Neuronal stem cell (in vitro differentiated cells): ENCODE measurements at places on chromosomes 3 and 15.

- DNase-seq: no peak
Observed at GRCh38 chr15:75891895-75892294, 11.8 kb upstream of the FBXO22 start.

DNA sequence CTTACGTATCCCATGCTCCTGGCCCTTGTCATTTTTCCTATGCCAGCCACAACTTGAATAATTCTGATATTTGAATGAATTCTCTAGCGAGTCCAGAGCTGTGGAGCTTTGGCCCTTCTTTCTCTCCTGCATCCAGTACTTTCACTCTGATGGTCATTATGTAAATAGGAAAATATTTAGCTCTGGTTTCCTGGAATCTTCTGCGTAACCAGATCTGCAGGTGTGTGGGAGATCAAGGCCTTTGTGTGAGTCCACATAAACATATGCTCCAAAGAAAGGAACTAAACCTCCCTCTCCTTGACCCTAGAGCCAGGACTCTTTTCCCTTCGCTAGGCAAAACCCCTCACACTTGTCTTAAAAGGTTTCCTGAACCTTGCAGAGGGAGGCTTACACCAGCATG lies 132.5 kb upstream of the THBS1 start:
- DNase-seq: no peak

- DNase-seq: no peak
Observed at GRCh38 chr3:112667599-112667998, 26.7 kb upstream of the CCDC80 start.

- no peak for DNase-seq
Observed at GRCh38 chr3:31804251-31805051, 176.6 kb downstream of the OSBPL10 start.

DNA sequence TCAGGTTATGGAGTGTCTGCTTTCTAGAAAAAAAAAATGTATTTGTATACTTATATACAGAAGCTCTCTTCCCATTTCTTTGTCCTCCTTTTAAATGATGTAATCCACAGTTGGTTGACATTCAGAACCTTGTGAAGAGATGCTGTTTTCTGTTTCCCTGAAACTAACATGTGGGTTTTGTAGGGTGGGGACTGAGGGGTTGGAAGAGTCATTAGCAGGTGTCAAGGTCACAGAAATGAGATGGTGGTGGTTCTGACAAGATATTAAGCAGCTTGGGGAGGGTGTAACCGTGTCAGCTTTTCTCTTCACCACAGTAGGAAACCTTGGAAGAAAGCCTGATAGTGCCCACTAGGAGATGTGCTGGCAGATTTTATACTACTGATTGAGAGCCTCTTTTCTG lies 2.4 kb downstream of the RASA2 start:
- DNase-seq: no peak
